ENCODE measurements at places on chromosomes 4 and X.

GRCh38 chr4:62814510-62815047 lies 1594.7 kb downstream of the TECRL start:
- no peak for DNase-seq

- DNase-seq = no peak
Measured at GRCh38 chrX:28120072-28120471, 138.8 kb upstream of the DCAF8L1 start.

DNA sequence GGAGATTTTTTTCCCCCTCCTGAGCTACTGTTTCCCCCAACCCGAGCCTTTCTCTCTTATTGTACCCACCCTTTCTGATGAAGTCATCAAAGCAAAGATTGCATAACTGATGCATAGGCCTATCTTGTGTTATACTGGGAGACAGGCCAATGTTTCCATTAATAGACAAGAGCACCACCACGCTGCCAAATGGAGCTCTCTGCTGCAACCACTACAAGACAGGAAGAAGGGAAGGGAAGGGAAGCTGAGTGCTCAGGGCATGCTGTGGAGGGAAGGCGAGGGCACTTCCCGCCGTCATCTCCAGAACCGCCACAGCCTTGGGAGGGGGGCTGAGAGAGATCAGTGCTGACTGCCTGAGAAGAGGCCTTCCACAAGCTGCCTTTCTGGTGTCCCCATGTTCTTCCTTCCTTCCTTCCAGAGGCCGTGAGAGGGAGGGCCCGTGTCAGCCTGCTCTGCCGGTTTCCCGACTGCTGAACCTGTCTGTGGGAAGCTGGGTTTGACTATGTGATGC lies 75.0 kb downstream of the MGST2 start:
- DNase-seq = peak; percentile 57

- DNase-seq = no peak
Measured at GRCh38 chr4:19178835-19179234, 1072.9 kb upstream of the SLIT2 start.

GRCh38 chr4:99658666-99659065 lies 1.0 kb upstream of the C4orf54 start:
- DNase-seq = no peak

DNA sequence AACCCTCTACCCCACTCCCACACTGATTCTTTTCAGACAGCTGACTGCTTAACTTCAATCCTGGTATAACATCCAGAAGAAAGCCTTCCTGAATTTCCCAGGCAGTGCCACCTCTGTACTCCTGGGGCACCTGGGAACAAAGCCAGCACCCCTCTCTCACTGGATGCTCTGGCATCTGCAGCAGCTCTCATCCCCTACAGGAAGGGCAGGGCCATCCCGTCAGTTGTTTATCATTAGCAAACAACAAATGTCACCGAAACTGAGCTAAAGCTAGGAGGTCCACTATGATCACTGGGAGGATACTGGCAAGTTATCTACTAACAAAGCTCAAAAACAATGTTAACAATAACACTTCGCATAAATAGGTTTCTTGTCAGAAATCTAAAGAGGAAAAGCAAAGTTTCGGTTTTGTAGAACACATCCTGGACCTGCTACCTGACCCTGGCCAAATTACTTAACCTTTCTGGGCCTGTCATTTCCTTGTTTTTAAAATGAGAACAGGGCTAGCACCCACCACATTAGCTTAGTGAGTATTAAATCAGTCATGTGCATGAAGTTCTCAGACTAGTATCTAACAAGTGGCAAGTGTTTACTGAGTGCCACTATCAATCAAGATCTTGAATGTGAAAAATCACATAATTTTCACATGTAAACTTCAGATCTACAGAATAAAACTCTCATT lies 86.6 kb downstream of the NR3C2 start:
- no peak for DNase-seq

- DNase-seq = no peak
Measured at GRCh38 chrX:9191392-9191791, 157.5 kb upstream of the FAM9B start.

DNA sequence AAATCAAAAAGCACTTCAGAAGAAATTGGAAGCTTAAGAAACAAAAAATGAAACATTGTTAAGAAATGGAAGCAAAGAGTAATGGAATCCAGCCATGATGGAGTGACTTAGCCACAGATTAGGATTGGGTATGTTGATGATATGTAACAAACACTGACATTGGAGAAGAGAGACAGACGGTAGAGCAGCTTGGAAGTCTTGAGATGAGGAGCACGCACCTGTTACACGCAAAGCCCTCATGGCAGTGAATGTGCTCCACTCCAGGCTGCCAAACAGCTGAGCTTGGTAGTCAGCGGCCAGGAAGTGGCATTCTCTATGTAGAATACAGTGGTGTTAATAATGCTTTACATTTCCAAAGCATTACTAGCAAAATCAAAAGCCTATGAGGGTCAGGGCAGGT lies 56.9 kb upstream of the GPRIN3 start:
- DNase-seq = no peak

DNA sequence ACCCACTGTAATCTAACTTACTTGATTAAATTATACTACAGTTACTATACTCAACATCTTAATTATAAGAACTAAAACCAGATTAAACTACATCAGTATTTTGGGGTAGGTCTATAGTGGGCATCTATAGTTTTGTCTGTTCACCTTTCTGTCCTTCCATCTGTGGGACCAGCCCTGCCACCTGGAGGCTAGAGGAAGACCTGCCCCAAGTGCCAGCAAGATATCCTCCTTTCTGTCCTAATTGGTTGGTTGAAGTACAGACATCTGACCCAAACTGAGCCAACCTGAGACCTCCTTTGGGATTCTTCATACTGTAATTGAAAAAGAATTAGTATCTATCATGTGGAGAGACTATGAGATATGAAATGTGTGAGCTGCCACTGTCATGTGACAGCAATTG lies 172.2 kb upstream of the TLL1 start:
- no peak for DNase-seq

DNA sequence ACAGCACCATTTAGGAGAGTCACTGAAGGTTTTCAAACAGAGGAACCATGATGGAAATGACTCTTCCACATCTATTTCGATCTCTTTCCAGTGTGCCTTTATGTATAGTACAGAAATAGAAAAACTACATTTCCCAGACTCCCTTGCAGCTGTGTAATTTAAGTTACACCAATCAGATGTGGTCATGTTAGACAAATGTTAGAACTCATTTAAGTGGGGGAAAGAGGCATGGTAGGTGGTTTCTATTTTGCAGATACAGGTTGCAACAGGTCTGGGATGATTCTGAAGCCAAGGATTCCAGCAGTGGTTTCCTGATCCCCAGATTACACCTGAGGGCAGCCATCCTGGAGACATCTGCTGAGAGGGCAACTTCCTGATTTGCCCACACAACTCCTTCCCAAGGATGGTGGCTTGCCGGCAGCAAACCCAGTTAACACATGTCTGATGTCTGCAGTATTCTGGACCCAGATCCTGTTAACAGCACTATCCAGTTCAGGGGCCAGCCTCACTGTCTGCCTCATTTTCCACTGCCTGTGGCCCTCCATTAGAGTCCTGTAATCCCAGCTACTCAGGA lies 38.7 kb upstream of the PDK3 start:
- DNase-seq = no peak

DNA sequence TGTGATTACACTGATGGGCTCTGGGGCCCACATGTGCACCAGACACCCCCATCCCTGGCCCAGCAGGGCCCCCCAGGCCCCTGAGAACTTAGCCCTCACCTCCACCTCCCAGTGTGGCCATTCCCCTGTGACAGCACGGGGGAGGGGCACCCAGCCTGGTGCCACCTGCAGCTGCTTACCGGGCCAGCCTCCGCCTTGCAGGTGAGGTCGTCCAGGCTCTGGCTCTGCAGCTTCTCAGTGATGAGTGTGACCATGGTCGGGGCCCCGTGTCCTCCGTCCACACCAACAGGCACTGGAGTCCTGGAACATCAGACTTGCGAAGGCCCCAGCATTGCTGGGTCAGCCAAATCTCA lies 15.6 kb downstream of the FAM53A start:
- DNase-seq = no peak

- no peak for DNase-seq
Measured at GRCh38 chr4:181146051-181146450, 1097.2 kb upstream of the TENM3 start.

DNA sequence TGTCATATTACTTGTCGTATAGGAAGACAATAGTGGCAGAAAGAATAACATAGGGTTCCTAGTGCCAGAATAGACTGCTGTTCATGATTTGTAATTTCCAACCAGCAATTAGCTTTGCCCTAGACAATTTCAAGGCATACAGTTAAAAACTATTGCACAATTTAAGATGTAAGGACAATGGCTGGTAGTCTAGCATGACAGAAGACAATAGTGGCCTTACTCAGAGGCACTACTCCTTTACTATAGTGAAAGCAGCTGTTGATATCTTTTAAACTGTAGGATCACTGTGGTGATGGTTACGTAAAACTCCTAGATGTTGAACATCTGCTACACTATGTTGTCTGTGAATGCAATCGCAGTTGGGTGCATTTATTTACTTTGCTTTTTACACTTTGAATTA lies 234.5 kb downstream of the RBMX2 start:
- DNase-seq = no peak

- DNase-seq = peak; percentile 85
Measured at GRCh38 chrX:48897625-48898306, at the start of the genes PQBP1 and TIMM17B. TSS of gene PQBP1 (plus strand) at chrX:48897930. CDS start at chrX:48898510, 580 bp downstream. TSS of gene TIMM17B (minus strand) at chrX:48897768. CDS start at chrX:48897749, 19 bp downstream.

GRCh38 chr4:107592519-107592918 lies 127.5 kb downstream of the PAPSS1 start:
- DNase-seq = no peak

DNA sequence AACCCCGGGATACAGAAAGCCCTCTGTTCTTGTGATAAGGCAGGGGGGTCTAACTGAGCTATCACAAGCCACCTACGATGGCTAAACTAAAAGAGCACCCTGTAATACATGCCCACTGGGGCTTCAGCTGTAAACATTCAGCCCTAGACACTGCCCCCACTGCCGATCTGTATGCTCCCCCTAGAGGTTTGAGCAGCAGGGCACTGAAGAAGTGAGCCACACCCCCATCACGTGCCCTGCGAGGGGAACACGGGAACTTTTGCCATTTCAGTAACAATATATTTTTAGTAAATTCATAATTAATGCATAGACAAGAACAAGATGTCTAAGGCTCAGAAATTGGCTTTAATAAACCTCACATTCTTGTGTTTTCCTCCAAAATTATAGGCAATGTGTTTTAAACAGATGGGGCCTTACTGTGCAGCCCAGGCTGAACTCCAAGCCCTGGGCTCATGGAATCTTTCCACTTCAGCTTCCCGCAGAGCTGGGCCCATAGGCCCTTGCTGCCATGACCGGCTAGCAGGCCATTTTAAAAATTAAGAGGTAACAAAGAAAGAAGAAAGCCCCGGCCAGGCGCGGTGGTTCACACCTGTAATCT lies 235.3 kb upstream of the SFRP2 start:
- DNase-seq = no peak

DNA sequence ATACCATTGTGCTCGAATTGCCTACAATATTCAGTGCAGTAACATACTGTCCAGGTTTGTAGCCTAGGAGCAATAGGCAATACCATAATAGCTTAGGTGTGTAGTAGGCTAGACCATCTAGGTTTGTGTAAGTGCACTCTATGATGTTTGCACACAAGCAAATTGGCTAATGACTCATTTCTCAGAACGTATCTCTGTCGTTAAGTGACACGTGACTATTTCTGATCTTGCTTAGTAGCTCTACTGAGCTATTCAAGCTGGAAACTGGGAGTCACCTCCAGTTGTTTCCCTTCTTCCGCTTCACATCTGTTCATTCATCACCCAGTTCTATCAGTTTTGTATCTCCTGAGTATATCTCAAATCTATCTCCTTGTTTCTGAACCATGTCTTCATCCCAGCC lies 86.1 kb downstream of the HNRNPD start:
- DNase-seq = no peak
